Activated CD8-positive, alpha-beta T cell treated with anti-CD3 and anti-CD28 coated beads for 36 hours (primary cell): ENCODE measurements at places on chromosomes 1 and 21. TPM values are rescaled to one million over a fixed set of nuclear protein-coding genes. Genes with fewer than 3 reads are reported as not detected.

Gene KCNJ10
- total RNA-seq: 0.29 TPM

Gene RIPPLY3
- total RNA-seq: not detected

Gene TMEM82
- total RNA-seq: not detected

GRCh38 chr1:31877544-31877943, 60.6 kb downstream of the PTP4A2 start:
- DNase-seq: no peak

GRCh38 chr1:26034504-26035202, 11.3 kb downstream of the SLC30A2 start:
- no peak for DNase-seq

Gene GPR157
- 3.4 TPM for total RNA-seq

DNA sequence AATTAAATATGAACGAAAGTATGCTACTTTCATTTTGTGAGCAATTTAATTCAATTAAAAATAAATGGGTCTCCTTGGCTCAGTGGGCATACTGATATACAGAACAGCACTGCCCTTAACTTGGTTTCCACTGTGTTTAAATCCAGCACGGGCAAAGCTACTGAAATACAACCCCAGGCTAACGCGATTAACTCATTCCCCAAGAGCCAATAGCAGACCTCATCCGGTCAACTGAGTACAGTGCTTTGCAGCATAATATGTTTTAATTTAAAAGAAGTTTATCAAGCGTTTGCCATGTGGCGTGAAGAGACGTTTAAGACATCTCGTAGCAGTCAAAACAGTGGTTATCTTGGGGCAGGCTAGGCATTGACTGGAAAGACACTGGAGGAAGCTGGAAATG, 118.6 kb downstream of the PROX1 start:
- no peak for DNase-seq

DNA sequence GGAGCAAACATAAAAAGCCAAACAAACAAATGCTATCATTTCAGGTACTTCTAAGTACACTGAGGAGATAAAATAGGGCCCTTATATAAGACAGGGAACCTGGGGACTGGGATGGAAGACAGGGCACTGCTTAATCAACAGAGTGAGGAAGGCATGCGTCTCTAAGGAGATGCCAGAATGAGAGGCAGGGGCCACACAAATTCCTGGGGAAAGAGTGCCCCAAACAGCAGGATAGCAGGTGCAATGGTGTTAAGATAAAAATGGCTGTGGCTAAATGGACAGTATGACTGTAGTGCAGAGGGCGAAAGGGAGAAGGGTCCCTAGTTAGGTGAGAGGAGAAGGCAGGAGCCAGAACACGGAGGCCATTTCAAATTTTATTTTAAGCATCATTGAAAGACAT, 113.9 kb downstream of the ZBTB18 start:
- no peak for DNase-seq

GRCh38 chr1:39089931-39090521, 63.9 kb downstream of the NDUFS5 start:
- no peak for DNase-seq

- DNase-seq: no peak
Measured at GRCh38 chr1:85579622-85580021, 939 bp upstream of the CCN1 start.

DNA sequence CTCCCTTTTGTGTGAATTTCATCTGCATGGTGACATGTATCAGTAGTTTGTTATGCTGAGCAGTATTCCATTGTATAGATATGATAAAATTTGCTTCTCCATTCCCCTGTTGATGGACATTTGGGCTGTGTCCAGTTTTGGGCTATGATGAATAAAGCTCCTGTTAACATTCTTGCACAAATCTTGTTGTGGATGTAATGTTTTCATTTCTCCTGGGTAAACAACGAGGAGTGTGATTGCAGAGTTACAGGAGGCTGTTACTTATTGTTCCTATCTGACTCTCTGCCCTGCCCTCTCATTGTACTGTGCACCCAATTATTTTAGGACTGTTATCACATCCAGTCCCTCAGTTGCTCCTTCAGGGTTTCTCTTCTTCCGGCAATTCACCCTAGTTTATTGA, 24.2 kb downstream of the MAPKAPK2 start:
- no peak for DNase-seq

- peak; percentile 38 for DNase-seq
Measured at GRCh38 chr1:234114648-234115307, 210.3 kb downstream of the SLC35F3 start.

Gene SLC45A1
- total RNA-seq: 0.56 TPM

- DNase-seq: no peak
Measured at GRCh38 chr1:178513278-178513983, 522 bp downstream of the TEX35 start.

DNA sequence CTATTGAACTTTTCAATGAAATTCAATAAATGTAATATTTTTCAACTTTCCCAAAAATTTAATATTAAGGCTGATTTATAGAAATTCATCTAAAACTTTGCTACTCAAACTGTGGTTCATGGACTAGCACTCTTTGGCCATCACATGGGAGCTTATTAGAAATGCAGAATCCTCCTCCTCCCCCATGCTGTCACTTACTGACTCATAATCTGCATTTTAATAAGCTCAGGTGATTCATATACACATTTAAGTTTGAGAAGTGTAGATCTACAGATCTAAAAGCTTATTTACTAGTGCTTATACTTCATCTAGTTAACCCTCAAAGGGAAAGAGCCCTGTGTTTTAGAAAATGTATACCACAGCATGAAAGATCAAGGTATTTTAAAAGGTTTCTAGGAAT, 84.3 kb downstream of the HS2ST1 start:
- no peak for DNase-seq

- no peak for DNase-seq
Measured at GRCh38 chr21:36973986-36974850, 7.7 kb upstream of the HLCS start.

DNA sequence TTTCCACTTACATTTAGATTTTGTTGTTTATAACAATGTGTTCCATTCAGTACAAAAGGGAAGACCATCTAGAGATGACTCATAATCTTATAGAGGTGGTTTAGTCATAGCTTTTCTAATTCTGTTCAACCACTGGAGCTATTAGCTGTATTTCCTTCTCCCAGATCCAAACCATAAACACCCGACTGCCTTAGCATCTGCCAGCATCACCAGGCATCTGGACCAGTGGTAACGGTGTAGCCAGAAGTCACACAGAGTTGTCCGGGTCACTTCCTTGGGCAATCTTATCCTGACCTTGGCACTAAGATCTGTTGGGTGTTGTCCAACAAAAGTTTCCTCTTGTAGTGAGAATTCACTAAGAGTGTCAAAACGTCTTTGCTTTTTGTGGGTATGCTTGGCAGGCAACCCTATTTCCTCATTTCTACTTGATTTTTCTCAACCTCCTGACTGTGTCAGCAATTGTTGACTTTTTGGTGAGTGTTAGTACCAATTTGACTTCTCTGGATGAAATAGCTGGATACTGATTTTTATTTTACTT, 372.1 kb upstream of the B3GALT2 start:
- DNase-seq: peak; percentile 12

DNA sequence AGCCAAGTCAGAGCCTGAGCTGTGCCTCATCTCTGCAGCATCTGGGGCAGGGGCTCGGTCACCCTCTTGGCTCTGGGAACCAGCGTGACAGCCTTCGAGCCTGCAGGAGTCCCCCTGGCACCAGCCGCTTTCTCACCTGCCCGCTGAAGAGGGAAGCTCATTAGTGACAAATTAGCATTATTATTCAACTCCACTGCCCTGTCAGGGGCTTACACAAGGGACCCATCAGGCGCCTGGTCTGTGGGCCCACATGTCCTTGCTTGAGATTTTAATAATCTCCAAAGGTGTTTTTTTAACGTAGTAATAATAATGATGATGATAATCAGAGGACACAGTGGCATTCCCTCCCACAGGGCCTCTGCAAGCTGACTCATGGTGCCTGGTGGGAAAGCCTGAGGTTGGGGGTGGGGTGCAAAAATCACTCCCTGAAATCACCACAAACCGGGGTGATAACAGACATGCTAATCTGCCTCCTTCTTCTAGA, 98.1 kb upstream of the IGSF21 start:
- no peak for DNase-seq

GRCh38 chr1:84587099-84587498, 12.9 kb upstream of the CTBS start:
- DNase-seq: no peak

Gene PTGFR
- not detected for total RNA-seq
